ENCODE measurements at places on chromosomes 16 and 17.
A peak's percentile ranks its signal among the peaks of the same experiment; 100 is the strongest.

- peak; percentile 76 for DNase-seq
Observed at GRCh38 chr17:76497979-76498875, 3.0 kb downstream of the RHBDF2 start.

DNA sequence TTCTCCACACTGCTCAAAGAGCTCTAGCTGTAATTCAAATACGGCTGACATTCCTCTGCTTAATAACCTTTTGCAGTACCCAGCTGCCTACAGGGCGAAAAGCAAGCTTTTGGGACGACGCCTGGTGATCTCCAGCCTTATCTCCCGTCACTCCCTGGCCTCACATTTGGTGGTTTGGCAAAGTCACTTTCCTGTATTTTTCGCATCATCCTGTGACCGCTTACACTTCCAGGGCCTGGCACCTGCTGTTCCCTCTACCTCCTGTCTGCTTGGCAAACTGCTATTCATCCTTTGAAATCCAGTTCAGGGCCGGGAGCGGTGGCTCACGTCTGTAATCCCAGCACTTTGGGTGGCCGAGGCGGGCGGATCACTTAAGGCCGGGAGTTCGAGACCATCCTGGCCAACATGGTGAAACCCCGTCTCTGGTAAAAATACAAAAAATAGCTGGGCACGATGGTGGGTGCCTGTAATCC lies 2.7 kb upstream of the BHLHA9 start:
- no peak for DNase-seq

- no peak for DNase-seq
Observed at GRCh38 chr17:50594128-50594823, 33.8 kb downstream of the CACNA1G start.

GRCh38 chr16:85916141-85916890 lies 17.4 kb downstream of the IRF8 start:
- DNase-seq, result no peak

DNA sequence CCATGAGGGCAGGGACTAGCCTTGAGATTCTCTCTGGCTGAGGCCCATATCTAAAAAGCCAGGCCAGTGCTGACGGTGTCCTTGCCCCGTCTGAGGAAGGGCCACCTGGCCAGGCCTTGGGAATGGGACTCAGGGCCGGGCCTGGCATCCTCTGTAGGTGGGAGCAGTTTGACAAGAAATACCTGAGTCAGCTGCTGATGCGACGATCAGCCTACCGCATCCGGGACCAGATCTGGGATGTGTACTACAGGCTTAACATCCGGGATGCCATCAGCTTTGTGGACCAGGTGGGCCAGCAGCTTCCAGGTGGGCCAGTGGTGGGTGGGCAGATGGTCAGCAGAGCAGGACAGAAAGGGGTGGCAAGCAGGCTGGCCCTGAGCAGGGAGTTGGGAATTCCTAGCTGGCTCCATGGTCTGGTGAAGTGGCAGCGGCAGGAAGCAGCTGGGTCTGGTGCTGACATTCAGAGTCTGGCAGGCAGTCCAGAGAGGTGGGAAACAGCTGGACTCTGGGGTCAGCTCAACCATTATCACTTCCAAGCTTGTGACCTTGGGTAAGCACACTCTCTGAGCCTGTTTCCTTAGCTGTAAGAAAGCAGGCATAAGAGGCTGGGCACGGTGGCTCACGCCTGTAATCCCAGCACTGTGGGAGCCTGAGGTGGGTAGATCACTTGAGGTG lies 9.5 kb downstream of the SLC9A5 start:
- no peak for DNase-seq

- DNase-seq, result peak; percentile 67
Observed at GRCh38 chr16:49639739-49640431, 216.0 kb downstream of the ZNF423 start.
